Renal pelvis (tissue), 12 donors: ENCODE measurements at places on chromosomes 2 and 18.

DNA sequence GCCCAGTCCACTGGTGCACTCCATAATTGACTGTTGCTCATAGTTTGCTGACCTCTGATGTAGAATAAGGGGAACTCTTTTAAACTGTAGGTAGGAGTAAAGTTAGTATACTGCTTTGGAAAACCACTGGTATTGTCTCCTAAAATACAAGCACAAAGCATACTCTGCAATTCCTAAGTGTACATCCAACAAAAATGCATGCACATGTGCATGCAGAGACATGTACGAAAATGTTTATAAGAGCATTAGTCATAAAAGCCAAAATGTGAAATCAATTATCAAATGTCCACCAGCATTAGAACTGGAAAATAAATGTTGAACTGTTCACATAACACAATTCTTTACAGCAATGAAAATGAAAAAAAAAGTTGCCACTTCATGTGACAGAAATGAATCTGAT is 39.8 kb upstream of the DDX18 start:
- no peak for DNase-seq

GRCh38 chr2:22035361-22035830 is 911.6 kb downstream of the TDRD15 start:
- peak; percentile 4 for DNase-seq

DNA sequence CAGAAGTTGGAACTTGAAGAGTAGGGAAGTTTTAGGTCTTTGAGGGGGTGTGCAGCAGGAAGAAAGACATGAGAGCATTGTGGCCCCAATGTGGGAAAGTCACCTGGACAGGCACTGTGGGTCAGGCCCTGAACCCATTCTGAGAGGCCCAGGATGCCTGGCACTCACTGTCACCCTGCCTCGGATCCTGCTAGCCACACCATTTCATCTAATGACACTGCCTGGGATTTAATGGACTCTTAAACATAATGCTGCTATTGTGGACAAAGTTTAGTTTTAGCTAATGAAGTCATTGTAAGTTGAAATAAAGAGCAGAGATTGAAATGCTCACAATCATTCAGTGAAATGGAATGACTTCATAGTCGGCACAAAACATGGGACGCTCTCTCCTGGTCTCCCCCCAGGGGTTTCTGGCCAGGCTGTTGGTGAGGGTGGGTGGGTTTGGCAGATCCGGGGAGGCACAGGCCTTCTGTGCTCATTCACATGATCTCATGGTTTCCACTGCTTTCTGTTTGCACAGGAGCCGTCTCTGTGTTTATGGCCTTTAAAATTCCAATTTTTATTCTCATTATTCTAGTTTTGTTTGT is 141.8 kb upstream of the KLHL29 start:
- DNase-seq, result no peak

- DNase-seq, result peak; percentile 75
These were observed 69.7 kb downstream of the EPHA4 start for GRCh38 chr2:221502270-221503010.

DNA sequence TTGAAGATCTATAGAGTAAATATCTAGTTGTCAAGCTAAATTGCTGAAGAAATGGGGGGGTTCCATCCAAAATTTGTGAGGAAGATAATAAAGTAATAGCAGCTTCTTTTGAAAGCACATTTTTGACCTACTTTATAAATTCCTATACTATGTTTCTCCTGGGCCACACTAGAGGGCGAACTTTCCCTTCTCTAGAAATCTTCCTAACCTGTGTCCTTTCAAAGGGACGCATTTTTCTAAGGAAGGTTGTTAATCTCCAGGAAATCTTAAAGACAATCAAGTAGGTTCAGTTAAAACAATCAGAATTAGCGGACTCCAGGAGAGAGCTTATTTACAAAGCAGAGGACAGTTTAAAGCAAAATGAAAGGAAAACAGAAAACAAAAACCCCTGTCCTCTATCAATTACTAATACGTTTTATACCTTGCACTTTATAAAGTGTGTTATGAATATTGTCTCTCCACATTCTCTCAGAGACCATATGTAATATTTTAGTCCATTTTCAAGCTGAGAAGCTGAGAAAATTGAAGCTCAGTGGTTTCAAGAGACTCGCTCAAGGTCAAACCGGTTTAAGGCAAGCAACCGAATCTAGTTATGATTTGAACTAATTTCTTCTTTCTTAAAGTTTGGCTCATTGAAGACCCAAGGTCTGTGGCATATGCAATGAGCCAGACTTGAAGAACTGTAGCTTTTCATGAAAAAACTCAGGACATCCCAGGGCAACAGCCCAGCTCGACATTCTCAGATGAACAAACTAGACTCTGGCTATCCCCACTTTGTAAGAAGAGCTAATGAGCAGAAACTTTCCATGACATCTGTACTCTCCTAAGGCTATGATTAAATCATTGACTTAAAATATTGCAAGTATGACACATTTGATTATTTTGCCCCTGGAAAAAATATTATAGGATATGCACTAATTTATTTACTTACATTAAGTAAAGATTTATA is 273.6 kb downstream of the PAX3 start:
- DNase-seq, result peak; percentile 45

GRCh38 chr2:189602233-189602632 is 21.6 kb upstream of the SLC40A1 start:
- no peak for DNase-seq

- DNase-seq, result no peak
These were observed 125.7 kb upstream of the RND3 start for GRCh38 chr2:150612957-150613710.

DNA sequence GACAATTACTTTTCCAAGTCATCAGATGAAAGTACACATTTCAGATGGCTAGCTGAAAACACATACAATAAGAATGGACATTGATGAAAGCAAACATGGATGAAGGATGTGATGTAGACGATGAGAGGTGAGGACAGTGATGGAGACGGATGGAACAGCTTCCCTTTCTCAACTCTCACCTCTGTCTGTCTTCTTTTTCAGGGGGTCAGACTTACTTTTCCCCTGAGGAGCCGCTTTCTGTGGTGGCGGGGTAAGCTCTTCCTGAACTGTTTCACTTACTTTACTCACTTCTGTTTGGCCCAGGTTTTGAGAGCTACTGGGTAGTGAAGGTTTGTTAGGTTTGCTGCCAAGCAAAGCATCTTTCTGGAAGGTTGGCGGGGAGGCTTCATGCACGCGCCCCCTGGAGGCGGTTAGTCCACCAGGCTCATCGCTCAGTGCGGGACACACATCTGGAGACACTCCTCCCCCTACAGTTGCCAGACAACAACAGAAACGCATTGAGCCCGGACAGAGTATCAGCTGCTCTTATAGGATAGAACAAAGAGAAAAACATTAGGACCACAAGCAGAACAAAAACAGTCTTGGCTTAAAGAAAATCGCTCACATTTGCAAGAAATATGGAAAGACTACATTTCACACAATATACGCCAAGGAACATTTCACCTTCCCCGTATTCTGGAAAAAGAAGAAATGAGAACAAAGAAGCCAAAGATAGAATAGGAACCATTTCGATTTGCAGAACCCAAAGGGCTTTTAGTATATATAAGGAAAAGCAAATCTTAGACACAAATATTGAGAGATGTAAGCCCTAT is 90.5 kb downstream of the MYOM1 start:
- DNase-seq, result peak; percentile 90

DNA sequence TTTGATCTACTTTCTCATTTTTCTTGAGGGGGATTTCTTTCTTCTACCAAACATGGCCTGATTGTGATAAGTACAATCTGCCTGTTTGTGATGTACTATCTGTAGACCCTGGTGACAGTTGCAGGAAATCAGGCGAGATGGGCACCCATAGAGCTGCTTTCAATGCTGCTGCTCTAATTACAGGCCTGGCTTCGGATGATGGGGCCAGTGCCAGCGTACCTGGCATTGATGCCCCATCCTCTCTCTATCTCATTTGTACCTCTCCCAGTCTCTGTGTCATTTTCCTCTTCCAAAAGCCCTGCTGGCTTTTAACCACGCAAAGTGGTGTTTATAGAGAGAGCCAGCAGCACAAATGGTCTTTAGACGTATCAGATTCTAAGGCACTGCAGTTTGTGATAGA is 69.9 kb downstream of the KCTD18 start:
- no peak for DNase-seq

DNA sequence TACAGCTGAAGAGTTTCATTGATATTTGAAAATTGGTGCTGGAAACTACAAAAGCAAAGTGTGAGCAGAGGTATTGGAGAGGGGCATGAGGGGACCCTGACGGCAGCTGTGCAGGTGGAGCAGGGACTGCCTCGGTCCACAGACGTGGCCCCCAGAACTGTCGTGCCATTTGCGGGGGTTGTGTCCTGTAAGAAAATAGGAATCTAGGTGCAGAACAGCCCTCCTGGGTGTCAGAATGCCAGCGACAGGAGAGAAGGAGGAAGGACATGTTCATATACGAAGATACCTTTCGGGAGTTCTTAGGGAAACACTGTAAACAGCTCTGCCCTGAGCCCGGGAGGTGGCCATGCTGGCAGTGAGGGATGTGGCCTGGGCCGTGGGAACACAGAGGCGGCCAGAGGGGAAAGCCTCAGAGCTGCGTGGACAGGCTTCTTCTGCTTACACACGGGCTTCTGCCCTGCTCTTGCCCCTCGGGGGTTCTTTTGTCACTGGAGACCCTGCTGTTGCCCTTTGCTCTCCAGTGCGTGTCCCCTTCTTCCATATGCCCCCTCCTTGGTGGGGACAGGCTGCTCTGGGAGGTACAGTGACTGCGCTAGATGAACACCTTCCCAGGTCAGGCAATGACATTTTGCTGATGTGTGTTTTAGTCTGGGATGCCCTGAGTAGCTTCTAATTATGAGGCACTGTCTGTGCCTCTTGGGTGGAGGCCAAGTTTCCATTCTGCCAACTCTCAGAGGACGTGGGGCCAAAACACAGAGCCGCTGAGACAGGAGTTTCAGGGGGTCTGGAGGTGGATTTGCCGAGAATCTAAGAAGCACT is 81.9 kb upstream of the TXNDC2 start:
- no peak for DNase-seq

GRCh38 chr2:47302308-47302707 is 100.6 kb upstream of the MSH2 start:
- no peak for DNase-seq

DNA sequence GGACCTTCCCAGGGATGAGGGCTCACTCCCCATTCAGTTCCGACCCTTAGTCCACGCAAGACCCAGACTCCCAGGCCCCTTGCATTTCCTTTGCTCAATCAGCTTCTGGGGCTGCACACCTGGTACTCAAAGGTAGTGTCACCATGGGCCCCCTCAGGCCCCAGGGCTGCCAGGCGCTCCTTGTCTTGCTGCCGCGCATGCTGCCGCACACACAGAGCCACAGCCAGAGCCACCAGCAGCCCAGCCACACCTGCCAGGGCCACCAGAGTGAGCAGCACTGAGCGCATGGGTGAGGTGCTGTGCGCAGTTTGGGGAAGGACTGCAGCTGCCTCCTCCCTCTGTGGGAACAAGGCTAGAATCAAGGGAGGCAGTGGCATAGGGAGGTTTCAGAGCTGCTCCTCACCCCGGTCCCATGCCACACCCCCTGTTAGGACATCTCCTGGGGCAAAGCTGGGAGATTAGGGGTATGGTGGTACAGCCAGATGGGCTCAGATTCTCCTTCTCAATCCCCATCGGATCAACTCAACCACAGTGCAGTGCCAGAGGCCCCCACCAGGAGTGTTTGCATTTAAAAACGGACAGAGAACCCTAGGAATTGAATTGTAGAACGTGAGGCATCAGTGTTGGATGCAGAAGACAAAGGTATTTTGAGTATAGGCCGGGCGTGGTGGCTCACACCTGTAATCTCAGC is 11.3 kb downstream of the PTPRN start:
- DNase-seq, result no peak
